ENCODE measurements at places on chromosomes 11 and 22. TPM values are rescaled to one million over a fixed set of nuclear protein-coding genes. Genes with fewer than 3 reads are reported as not detected.

The MYBPC3 gene
- total RNA-seq = not detected

- no peak overlapping the region for H3K27ac ChIP-seq
- no peaks in the 10 kb centered on the region for H3K4me1 ChIP-seq
- H3K36me3 ChIP-seq = no peaks in the 10 kb centered on the region
- DNase-seq = no peak
Measured at GRCh38 chr11:70829886-70830272, 422.5 kb downstream of the SHANK2 start.

The OTOG gene
- total RNA-seq = not detected

The OLFML1 gene
- not detected for total RNA-seq

DNA sequence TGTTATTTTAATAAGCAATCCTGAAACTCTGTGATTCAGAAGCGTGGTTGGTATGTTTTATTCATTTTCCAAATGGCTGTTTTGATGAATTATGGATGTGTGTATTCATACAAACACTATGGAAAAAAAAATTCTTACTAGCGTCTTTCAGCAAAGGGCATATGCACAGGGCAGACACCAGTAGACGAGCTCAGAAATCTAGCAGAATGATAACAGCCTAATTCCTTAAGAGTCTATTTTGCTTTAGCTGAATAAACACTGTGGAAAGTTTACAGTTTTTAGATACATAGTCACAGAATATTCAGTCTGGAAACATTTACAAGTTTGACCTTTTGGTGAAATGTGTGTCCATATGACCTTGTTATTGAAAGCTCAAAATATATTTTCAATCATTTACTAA, 418.8 kb upstream of the LUZP2 start:
- no peak overlapping the region for H3K27ac ChIP-seq
- H3K4me1 ChIP-seq = no peaks in the 10 kb centered on the region
- no peak for DNase-seq
- no peak overlapping the region for H3K4me3 ChIP-seq
- no peaks in the 10 kb centered on the region for H3K36me3 ChIP-seq
- H3K27me3 ChIP-seq = no peaks in the 10 kb centered on the region

DNA sequence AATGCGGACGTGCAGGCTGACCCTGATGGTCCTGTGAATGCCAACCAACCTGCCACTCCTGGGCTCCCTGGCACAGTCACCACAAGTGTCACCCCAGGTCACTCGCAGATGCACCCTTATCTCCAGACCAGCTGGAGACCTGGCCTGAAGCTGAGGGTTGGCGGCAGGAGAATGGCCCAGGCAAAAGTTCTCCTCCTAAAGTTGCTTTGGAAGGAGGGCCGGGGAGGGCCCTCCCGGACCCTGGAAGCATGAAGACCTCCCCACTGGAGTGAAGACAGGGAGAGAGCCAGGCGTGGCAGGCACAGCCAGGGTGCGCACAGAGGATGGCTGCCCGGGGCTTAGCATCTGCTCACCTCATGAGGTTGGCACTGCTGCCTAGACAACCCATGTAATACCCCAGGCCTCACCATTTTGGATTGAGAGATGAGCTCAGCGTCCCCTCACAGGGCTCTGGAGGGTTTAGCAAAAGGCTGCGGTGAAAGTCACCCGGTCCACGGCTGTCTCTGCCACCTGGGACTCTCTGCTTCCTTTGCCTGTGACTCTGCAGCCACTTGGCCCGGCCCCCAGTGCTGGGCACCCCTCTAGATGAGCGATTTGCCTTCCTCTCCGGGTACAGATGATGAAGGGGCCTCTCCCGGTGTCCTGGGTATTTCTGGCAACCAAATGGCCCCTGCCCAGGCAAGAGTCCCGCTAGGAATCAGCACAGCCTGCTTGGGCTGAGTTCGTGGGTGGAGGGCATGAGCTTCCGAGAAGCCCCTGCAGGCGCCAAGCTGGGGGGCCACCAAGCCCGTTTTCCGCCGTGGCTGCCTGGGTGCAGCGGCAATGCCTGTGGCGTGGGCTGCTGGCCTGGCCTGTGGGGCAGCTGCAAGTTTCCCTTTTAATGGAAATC, 48.3 kb upstream of the SEPTIN5 start:
- DNase-seq = peak; percentile 60
- no peak overlapping the region for H3K27ac ChIP-seq
- H3K4me1 ChIP-seq = peaks cover 18% of the 10 kb centered on the region
- no peaks in the 10 kb centered on the region for H3K36me3 ChIP-seq

DNA sequence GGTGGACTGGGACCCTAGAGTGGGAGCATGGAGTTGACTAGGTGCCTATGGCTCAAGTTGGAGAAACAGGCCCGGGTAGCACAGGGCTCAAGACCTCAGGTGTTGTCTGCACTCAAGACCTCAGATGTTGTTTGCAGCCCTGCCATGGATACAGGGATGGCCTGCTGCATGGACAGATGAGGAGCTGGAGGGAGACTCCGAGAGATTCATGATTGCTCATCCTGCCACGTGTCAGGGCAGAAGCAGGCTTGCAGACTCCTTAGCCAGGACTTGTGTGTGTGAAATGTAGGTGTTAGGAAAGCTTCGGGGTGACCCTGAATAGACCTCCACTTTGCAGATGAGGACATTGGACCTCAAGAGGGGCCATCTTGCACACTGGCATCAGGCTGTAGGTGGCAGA, 921 bp downstream of the CCDC116 start:
- H3K27me3 ChIP-seq = no peaks in the 10 kb centered on the region
- H3K36me3 ChIP-seq = no peaks in the 10 kb centered on the region
- no peak overlapping the region for H3K27ac ChIP-seq
- H3K4me3 ChIP-seq = no peak overlapping the region
- DNase-seq = no peak
- H3K4me1 ChIP-seq = peaks cover 1% of the 10 kb centered on the region

The LINC01488 gene
- not detected for total RNA-seq

The ADAMTS15 gene
- 2.2 TPM for total RNA-seq

The C11orf65 gene
- 1.9 TPM for total RNA-seq

GRCh38 chr11:1350086-1350725, 39.5 kb upstream of the BRSK2 start:
- no peaks in the 10 kb centered on the region for H3K36me3 ChIP-seq
- H3K27ac ChIP-seq = no peak overlapping the region
- no peak for DNase-seq
- H3K27me3 ChIP-seq = no peaks in the 10 kb centered on the region
- no peaks in the 10 kb centered on the region for H3K4me1 ChIP-seq
- H3K4me3 ChIP-seq = no peak overlapping the region

- 0 out of 2 replicates have a peak, but pooled peaks cover 7% of the 10 kb centered on the region for H3K4me1 ChIP-seq
- H3K4me3 ChIP-seq = no peak overlapping the region
- H3K27ac ChIP-seq = no peak overlapping the region
- H3K27me3 ChIP-seq = no peaks in the 10 kb centered on the region
Measured at GRCh38 chr11:118742304-118742703, 48.7 kb downstream of the DDX6 start.

GRCh38 chr22:36743011-36743410, 32.9 kb downstream of the IFT27 start:
- H3K27ac ChIP-seq = no peak overlapping the region
- no peaks in the 10 kb centered on the region for H3K4me1 ChIP-seq
- H3K36me3 ChIP-seq = no peaks in the 10 kb centered on the region
- no peak for DNase-seq
- no peak overlapping the region for H3K4me3 ChIP-seq

DNA sequence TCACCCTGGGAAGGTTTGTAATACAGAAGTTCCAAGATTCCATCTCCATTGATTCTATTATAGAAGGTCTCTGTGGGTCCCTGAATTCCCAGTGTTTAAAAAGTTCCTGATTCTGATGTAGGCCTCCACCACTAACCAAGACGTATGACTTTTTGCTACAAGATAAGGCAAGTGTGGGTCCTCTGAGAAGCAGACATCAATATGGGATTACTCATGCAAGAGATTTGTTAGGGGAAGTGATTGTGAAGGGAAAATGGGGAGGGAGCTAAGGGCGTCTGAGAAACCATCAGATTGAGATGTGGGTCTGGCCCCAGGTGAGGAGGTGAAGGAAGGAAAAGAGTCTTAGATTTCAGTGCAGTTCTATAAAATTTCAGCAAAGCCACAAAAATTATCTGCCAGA, 10.2 kb upstream of the LGR4 start:
- no peak overlapping the region for H3K27ac ChIP-seq
- H3K4me1 ChIP-seq = no peaks in the 10 kb centered on the region
- DNase-seq = no peak
- no peak overlapping the region for H3K4me3 ChIP-seq
- H3K27me3 ChIP-seq = no peaks in the 10 kb centered on the region

DNA sequence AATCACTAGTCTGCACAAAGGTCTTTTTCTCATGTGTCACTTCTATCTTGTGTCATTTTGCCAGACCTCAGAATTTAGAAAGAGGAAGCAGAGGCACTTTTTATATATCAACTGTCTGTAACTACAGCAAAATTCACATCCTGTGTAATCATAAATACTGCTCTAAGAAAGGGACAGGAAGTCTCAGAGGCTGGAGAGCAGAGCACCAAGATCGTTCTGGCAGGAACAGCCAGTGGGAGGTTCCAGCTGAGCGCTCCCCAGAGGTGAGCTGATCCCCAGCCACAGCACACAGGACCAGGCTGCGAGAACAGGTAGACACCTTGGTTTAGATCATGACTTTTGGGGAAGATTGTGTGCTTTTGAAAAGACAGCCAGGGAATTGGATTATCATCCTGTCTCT, at the start of gene MS4A7:
TSS of gene MS4A7 (plus strand) at position 179 of the 400 bp plus-strand sequence. CDS start 4,610 bp downstream, outside the sequence.
- no peaks in the 10 kb centered on the region for H3K36me3 ChIP-seq
- H3K27ac ChIP-seq = no peak within 1 kb of the TSS
- H3K4me3 ChIP-seq = no peak within 1 kb of the TSS
- no peaks in the 10 kb centered on the region for H3K4me1 ChIP-seq

DNA sequence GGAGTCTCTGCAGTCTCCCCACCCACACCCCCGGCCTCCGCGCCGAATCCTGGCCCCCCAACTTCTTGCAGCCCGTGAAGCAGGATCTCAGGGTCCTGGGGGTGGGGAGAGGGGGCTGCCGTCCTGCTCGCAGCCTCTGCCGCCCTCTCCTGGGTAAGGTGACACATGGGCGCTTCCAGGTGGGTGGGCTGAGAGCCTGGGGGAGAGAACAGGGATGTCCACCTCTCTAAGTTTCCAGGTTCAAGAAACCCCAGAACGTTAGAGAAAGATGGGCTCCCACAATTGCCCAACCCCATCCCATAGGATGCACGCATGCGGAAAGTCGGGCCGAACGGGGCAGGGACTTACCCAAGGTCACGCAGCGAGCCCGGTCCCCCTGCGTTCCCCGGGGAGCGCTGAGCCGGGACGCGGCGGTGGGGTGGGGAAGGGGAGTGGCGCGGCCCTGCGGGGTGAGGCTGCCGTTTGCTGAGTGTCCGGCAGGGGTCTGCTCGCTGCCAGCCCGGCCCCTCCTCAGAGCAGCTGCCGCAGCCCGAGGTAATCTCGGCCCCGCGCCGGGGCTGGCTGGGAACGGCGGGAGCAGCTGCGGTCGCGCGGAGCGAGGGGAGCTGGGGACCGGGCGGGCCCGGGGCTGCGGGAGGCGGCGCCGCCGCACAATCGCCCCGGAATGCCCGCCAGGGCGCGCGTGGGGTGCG, 705 bp upstream of the CAPN1 start:
- H3K36me3 ChIP-seq = peaks cover 16% of the 10 kb centered on the region
- H3K27me3 ChIP-seq = no peaks in the 10 kb centered on the region
- DNase-seq = peak; percentile 84
- H3K27ac ChIP-seq = peak overlapping the region; percentile 44

The NLRP10 gene
- 1.6 TPM for total RNA-seq

DNA sequence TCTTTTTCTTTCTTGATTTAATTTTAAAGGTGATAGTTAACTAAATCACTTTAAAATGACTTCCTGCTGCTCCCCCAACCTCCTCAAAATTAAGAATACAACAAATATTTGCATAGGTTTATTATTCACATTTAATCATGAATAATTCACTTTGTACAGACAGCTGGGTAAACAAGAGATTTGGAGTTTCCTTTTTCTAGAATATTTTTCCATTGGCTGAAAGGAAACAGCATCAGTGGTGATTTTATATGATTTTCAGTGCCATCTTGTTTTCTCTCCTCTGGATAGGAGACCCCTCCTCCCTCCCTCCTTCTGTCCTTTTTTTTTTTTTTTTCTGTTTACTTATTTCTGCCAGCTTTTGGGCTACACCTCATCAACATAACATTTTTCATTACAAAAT, 60.5 kb downstream of the LIF start:
- H3K4me1 ChIP-seq = peaks cover 7% of the 10 kb centered on the region
- no peaks in the 10 kb centered on the region for H3K36me3 ChIP-seq
- H3K27ac ChIP-seq = no peak overlapping the region
- DNase-seq = no peak
- H3K27me3 ChIP-seq = no peaks in the 10 kb centered on the region
- H3K4me3 ChIP-seq = no peak overlapping the region

The MOGAT2 gene
- not detected for total RNA-seq

DNA sequence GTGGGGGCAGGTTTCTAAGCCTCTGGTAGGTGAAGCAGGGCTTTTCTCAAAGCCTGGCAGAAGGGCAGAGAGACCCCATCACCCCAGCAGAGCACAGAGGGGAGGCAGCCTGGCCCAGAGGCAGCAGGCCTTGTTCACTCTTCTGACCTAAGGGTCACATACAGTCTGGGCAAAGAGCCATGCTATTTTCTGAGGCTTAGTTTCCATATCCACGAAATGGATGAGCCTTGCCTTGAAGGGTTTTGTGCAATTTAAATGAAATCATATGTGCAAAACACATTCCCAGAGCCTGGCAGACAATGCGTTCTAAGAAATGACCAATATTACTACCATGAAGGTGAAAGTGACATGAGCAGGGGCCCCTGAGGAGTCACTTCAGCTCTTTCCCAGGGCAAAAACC, 44.5 kb downstream of the HIRA start:
- H3K4me1 ChIP-seq = no peaks in the 10 kb centered on the region
- no peaks in the 10 kb centered on the region for H3K27me3 ChIP-seq
- no peak overlapping the region for H3K4me3 ChIP-seq
- no peak for DNase-seq
- H3K36me3 ChIP-seq = no peaks in the 10 kb centered on the region
- H3K27ac ChIP-seq = no peak overlapping the region

The EMID1 gene
- 3.1 TPM for total RNA-seq

DNA sequence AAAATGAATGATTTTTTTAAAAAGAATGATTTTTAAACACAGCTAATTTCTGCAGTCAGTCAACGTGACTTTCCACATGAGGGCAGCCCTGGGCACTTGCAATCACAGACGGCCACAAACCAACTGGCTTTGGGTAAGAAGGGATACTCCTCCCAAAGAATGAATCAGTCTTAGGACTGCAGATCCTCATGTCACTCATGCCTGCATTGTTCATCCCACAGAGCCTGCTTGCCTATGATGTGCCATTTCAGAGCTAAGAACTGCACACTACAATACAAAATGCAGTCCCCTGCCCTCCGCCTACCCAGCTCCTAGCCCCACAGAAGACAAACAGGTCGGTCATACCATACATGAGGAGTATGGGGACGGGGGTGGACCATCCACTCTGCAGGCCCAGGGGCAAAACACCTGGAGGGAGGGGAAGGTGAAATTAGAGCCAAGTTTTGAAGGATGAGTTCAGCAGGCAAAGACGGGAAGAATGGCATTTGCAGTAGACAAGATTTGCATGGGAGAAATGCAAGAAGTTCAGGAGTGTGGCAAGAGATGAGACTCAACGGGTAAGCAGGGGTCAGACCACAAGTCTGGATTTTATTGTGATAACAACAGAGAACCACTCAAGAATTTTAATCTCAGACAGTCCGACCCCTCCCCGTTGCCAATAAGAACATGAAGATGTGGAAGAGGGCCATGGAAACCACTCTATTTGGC, 24.7 kb downstream of the PACSIN2 start:
- peaks cover 4% of the 10 kb centered on the region for H3K36me3 ChIP-seq
- peak overlapping the region; percentile 62 for H3K27ac ChIP-seq
- peak; percentile 62 for DNase-seq
- H3K27me3 ChIP-seq = no peaks in the 10 kb centered on the region
- peaks cover 65% of the 10 kb centered on the region for H3K4me1 ChIP-seq
- 0 out of 2 replicates have a peak overlapping the region, but pooled peaks have one; percentile 13 for H3K4me3 ChIP-seq

GRCh38 chr22:42214633-42215415, 55.6 kb downstream of the TCF20 start:
- DNase-seq = no peak
- no peaks in the 10 kb centered on the region for H3K4me1 ChIP-seq

All from PC-9 (cell line).